KG1 (cell line): ENCODE measurements at places on chromosomes 4 and X.

- DNase-seq: no peak
Measured at GRCh38 chrX:120517936-120518335, 42.8 kb downstream of the CUL4B start.

- no peak for DNase-seq
Measured at GRCh38 chr4:181761156-181761555, 482.0 kb upstream of the TENM3 start.

- DNase-seq: no peak
Measured at GRCh38 chrX:136750364-136750763, 30.4 kb downstream of the ARHGEF6 start.

DNA sequence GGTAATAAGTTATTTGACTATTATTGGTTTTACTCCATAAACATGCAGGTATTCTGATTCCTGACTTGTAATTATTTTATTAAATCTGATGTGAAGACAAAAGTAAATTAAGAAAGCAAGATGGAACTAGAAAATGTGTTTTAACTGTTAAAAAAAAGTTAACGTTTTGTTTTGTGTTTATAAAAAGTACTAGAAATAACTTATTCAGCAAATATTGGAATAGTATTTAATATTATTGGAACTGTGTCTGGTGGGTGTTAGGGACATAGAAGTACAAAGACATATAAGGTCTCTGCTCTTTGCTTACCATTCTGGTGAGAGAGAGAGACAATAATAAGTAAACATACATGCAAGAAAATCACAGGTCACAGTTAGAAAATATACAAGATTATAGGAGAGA lies 15.7 kb downstream of the TIFA start:
- no peak for DNase-seq

- DNase-seq: no peak
Measured at GRCh38 chr4:81982846-81983540, 390.8 kb downstream of the HNRNPD start.

DNA sequence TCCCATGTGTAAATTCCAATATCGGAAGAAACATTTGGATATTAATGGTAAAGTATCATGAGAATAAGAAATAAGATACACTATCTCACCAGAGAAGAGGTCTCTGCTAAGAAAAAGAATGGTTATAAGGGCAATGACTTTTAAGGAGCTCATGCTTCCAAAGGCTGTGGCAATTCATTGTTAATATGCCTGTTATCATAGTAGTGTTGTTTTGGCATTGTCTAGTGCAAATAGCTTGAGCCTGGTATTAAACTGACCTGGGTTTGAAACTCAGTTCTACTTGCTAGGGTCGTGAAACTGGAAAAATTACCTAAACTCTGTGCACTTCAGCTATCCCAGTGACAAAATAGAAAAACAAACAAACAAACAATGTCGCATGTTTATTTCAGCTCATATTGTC lies 8.8 kb downstream of the HPGDS start:
- DNase-seq: no peak

GRCh38 chrX:125651426-125651825 lies 331.8 kb downstream of the TEX13C start:
- DNase-seq: no peak

GRCh38 chr4:68074397-68074796 lies 55.3 kb downstream of the TMPRSS11F start:
- no peak for DNase-seq

GRCh38 chr4:72022553-72022952 lies 9.2 kb upstream of the NPFFR2 start:
- no peak for DNase-seq

DNA sequence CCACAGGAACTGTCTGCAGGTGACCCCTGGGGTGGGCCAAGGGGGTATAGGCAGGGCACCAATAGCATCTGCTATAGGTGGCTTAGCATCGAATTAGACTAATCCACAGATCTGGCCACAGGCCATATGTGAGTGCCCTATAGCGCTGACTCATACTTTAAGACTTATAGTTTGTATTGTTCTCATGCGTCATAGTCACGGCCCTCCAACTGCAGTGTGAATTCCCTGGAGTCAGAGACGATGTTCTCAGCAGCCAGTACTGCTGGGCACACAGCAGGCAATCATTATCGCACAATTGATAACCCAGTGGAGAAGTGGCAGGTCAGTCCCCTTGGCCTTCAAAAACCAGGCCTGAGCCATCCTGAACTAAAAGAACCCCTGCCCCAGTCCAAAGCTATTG lies 58.1 kb downstream of the ADGRG2 start:
- DNase-seq: no peak

DNA sequence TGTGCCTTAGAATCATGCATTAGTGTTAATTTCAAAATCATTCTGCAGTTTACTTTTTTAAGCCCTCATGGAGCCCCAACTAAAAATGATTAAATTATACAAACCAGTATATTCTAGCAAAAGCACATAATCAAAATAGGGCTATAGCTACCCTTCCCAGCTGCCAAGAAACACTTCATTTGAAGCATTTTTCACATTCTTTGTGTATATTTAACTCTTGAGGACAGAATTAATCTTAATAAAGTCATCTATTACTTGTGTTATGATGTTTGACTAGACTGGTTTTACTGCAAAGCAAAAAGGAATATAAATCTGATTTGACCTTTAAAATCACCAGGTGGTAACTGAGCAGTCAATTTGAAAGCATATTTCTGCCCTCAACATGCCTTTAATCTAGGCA lies 145.1 kb downstream of the PRDM5 start:
- DNase-seq: no peak

DNA sequence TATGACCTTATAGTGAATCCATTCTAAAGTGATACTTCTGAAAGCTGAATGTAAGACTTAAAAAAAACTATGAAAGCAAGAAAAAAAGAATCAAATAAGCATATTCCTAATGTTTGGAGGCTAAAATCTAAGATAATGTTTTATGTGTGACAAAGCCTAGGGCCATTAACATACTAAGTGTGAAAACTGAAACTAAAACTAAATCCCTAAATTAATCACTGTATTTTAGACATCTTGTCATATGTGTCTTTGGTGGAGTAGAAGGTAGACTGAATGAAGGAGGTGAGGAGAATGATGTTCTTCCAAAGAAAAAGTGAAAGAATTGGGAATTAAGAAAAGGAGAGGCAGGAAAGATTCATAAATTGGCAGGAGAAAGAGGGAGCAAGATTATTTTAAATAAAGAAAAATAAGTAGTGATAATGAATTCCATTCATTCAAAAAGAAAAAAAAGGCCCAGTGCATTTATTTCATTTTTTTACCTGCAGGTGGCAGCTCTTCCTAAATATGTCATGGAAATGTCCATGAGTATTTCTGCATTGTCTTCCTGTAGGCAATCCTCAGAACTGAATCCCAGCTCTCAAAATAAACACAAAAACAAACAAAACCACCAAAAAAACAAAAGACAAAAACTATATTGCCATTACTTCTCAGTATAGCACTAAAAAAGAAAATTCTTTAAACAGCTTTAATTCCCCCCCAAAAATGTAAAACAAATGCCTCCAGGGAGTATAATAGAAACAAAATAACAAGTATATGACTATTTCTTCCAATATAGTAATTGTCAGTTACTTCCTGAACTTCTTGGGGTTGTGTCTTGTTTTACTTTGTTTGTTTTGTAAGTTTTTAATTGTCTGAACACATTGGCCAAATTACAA lies 17.0 kb upstream of the AP1AR start:
- no peak for DNase-seq

- DNase-seq: no peak
Measured at GRCh38 chrX:56782352-56782751, 53.3 kb downstream of the NBDY start.

DNA sequence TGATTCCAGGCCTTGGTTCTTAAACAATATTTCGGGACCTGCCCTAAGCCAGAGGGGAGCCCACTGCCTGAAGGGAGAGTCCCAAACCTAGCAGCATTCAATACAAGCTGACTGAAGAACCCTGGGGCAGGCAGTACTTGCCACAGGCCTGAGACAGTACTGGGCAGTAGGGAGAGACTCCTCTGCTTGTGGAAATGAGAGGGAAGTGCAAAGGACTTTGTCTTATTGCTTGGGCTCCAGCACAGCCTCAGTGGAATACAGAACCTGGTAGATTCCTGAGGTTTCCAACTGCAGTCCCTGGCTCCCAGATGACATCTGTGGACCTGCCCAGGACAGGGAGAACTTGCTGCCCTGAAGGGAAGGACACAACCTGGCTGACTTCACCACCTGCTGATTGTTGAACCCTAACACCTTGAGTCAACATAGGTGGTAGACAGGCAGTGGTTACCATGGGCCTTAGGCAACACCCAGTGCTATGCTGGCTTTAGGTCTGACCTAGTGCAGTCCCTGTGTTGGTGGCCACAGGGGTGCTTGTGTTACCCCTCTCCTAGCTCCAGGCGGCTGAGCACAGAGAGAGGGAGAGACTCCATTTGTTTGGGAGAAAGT lies 20.3 kb upstream of the ABCG2 start:
- no peak for DNase-seq

DNA sequence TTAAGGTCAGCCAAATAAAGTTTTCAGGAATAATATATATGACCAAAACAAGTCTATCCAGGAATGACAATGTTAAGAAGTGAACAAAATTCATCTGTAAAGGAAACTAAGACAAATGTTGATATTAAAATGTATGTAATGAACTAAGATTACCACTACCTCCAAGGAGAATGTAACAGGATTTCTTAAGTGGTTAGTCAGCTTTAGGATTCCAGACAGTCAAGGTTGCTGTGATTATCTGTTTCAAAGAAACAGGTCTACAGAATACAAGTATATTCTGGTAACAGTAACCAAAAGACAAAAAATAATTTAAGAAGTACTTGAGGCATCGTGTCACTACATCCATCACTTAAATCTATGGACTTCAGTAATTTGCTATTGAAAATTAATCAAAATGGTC lies 172.8 kb downstream of the SCFD2 start:
- DNase-seq: no peak

- DNase-seq: no peak
Measured at GRCh38 chr4:119564106-119564505, 64.5 kb downstream of the PDE5A start.

DNA sequence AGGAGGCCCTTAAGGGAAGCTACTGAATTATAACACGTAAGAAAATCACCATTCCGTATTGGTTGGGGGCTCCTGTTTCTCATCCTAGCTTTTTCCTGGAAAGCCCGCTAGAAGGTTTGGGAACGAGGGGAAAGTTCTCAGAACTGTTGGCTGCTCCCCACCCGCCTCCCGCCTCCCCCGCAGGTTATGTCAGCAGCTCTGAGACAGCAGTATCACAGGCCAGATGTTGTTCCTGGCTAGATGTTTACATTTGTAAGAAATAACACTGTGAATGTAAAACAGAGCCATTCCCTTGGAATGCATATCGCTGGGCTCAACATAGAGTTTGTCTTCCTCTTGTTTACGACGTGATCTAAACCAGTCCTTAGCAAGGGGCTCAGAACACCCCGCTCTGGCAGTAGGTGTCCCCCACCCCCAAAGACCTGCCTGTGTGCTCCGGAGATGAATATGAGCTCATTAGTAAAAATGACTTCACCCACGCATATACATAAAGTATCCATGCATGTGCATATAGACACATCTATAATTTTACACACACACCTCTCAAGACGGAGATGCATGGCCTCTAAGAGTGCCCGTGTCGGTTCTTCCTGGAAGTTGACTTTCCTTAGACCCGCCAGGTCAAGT lies 6.9 kb upstream of the MSANTD1 start:
- no peak for DNase-seq

GRCh38 chr4:3239998-3240920 lies 8.7 kb upstream of the MSANTD1 start:
- no peak for DNase-seq

DNA sequence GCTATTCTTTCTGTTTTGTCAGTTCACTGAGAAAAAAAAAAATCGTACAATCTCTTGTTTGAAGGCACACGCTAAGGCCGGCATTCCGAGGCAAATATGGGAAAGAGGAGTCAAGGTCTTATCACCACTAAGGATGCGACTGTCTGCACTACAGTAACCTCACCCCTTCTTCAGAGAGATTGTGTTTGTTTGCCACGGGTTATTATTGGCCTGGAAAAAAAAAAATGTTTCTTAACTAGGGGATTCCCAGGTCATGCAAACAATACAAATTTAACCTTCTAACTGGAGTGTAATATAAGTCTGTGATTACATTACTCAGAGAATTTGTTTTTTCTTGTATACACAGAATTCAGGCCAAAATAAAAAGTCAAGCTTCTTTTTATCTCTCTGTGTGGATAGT lies 168.3 kb downstream of the TMA16 start:
- no peak for DNase-seq

- no peak for DNase-seq
Measured at GRCh38 chr4:74886484-74886883, 46.4 kb upstream of the PARM1 start.

GRCh38 chr4:125704726-125705125 lies 390.0 kb downstream of the FAT4 start:
- no peak for DNase-seq

DNA sequence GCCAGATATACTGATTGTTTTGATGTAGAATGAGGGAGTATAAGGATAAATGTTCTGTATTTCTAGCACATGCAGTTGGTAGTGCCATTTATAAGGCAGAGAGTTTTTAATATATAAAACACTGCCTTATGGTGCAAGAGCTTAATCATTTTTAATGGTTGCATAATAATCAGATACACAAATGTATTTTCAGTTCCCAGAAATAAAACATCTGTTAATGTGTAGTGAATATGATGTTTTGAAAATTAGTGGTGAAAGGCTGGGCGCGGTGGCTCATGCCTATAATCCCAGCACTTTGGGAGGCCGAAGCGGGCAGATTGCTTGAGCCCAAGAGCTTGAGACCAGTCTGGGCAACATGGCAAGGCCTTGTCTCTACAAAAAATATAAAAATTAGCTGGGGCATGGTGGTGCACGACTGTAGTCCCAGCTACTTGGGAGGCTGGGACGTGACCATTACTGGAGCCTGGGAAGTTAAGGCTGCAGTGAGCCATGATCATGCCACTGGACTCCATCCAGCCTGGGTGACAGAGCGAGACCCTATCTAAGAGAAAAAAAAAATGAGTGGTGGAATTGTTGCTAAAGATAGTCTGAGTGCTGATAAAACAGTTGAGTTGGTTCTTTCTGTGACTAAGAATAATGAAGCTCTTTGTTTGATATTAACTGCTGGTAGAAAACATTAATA lies 29.3 kb downstream of the CLCN3 start:
- no peak for DNase-seq

DNA sequence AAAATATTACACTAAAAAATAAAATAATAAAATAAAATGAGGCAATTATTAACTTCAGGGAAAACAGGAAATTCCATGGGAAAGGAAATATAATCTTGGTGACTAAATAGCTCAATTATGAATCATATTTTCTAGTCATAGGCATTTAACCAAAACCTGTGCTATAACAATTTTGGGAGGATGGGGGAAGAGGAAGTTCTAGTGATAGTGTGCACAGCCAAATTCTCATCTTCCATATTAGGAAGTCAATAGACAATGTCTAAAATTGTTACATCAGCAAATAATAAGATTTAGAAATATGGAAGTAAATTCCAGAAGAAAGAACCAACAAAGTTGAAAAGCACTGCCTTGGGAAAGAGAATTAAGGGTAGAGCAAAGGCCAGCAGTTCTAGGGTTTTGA lies 2.8 kb downstream of the AWAT2 start:
- no peak for DNase-seq

GRCh38 chrX:11888421-11888820 lies 130.4 kb downstream of the MSL3 start:
- no peak for DNase-seq

- DNase-seq: no peak
Measured at GRCh38 chrX:16666541-16666940, 16.6 kb downstream of the S100G start.
